ENCODE measurements at places on chromosomes 16 and 17.

DNA sequence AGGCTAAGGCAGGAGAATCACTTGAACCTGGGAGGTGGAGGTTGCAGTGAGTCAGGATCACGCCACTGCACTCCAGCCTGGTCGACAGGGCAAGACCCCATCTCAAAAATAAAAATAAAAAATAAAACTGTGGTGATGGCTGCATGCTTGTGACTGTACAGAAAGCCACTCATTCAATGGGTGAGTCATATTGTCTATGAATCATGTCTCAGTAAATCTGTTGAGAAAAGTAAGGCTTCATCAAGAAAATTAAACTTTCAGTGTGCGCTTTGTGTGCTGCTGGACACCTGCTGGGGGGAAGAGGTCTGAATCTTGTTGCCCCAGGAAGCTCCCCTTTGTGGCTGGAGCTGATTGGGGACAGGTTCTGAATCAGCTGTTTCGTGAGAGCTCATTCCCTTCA, 11.3 kb downstream of the NUBP1 start:
- no peak for DNase-seq

DNA sequence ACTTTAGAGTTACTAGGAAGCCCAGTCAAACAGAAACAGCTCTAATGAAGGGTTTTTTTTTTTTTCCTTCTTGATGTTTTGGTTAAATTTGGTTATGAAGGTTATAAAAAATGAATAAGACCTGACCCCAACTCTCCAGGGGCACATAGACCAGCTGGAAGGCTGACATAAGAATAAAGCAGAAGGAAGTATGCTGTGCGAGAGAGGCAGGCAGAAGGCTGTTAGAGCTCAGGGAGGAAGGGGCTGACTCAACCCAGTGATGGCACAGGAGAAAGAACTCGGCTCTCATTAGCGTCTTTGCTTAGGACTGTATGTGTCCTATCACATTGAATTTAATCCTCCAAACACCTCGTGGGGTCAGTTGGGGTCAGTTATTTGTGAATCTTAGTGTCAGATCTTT, 474.6 kb downstream of the PMP22 start:
- no peak for DNase-seq

- no peak for DNase-seq
These were observed 43.9 kb downstream of the KLHDC4 start for GRCh38 chr16:87721622-87722585.

GRCh38 chr17:1362964-1363363, 37.1 kb downstream of the YWHAE start:
- DNase-seq = no peak

- peak; percentile 41 for DNase-seq
These were observed 55.8 kb upstream of the GSE1 start for GRCh38 chr16:85557083-85557970.

- DNase-seq = peak; percentile 71
These were observed at the start of gene HOXB4 for GRCh38 chr17:48577946-48578615. HOXB4 (minus strand) TSS chr17:48578350; CDS start chr17:48578319, 31 bp downstream.

DNA sequence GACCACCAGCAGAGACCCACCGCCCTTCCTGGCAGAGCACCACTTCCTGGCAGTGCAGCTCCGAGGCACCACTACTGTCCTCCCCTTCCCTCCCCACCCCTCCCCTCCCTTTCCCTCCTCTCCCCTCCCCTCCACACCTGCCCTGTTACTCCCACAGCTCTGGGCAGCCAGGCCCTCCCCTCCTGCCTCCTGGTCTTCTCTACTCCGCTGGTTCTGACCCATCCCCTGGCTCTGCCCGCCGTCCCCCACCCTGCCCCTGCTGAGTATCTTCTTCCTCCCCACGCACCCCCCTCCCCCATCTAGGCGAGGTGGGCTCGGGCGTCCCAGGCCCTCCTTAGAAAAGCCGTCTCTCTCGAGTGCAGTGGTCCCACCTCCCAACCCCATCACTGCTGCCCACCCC, 77.7 kb downstream of the AMFR start:
- DNase-seq = no peak

Data from CD4-positive, alpha-beta T cell treated with Interleukin-4 for 4 hours (primary cell).